ENCODE measurements at places on chromosomes 6 and 20.

DNA sequence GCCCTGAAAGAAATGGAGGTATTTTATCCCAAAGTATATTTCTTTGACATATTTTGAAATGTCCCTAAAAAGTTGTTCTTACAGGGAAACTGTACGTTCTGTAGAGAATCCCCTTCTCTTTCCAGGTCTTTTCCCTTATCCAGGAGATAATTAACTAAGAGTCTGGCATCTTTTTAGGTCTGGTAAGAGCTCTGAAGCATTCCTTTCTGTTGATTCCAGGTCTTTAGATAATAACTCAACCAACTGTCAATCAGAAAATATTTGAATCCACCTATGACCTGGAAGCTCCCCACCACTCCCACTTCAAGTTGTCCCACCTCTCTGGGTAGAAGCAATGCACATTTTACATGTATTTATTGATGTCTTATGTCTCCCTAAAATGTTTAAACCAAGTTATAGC, 26.0 kb upstream of the CENPW start:
- no peak for DNase-seq

GRCh38 chr6:125528621-125529041, 220.8 kb upstream of the HEY2 start:
- DNase-seq: no peak

- no peak for DNase-seq
Observed at GRCh38 chr20:46713957-46714834, 4.7 kb downstream of the SLC2A10 start.

GRCh38 chr20:56345911-56346310, 12.9 kb upstream of the FAM210B start:
- no peak for DNase-seq

DNA sequence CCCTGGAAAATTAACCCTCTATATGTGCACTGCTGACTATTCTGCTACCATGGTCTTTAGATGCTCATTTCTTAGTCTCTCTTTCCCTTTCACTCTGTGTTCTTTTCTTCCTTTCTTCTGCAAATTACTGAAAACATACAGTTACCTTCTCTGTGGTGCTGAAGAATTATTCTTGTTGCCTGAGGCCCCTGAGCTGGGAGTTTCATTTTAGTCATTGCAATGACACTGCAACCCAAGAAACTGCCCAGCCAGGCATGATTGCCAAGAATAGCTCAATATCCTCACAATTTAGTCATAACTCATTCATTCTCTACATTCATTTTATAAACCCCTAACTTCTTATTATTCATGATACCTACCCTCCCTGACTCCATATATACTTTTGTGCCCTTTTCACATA, 245.8 kb upstream of the RAB32 start:
- DNase-seq: no peak

- DNase-seq: no peak
Observed at GRCh38 chr20:48621376-48622078, 206.3 kb downstream of the PREX1 start.

- DNase-seq: no peak
Observed at GRCh38 chr6:99350573-99350972, 1.1 kb upstream of the FAXC start.

- DNase-seq: no peak
Observed at GRCh38 chr20:34065260-34065659, 46.8 kb downstream of the EIF2S2 start.

GRCh38 chr6:106614592-106615257, 14.6 kb downstream of the RTN4IP1 start:
- DNase-seq: no peak

- no peak for DNase-seq
Observed at GRCh38 chr20:32945710-32946221, 58.5 kb downstream of the SUN5 start.

DNA sequence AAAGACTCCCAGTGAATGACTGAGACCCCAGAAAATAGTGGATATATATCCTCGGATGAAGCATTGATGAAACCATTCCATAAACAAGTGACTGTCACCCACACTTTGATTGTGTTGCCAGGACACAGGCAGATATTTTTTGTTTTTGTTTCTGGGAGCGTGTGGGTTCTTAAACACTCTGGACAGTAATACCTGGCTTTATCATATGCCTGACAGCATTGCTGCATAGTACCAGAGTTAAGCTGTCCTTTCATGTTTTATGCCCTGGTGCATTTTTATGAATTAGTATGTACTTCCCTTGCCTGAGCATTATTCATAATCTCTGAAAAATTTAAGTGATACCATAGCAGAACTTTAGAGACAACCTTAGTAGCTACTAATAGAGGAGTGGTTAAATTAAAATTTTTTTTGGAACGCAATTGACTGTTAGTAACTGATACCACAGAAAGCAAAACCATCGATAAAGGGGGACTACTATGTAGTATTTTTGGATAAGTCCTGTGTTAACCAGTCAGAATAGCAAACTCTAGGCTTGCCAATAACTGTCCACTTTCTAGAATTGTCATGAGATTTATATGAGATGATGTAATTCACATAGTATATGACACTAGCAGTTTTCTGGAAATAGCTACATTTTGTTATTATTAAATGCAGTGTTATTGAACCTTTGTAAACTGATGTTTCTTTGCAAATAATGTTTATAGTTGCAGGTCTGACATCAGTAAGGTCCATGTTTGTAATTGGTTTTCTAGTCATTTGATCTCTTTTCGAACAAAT, 30.4 kb downstream of the SENP6 start:
- DNase-seq: no peak

GRCh38 chr20:47396762-47397476, 40.4 kb upstream of the ZMYND8 start:
- DNase-seq: no peak

GRCh38 chr20:58146081-58146745, 82.2 kb downstream of the ANKRD60 start:
- DNase-seq: no peak

- DNase-seq: no peak
Observed at GRCh38 chr20:53741726-53742028, 148.0 kb upstream of the ZNF217 start.

DNA sequence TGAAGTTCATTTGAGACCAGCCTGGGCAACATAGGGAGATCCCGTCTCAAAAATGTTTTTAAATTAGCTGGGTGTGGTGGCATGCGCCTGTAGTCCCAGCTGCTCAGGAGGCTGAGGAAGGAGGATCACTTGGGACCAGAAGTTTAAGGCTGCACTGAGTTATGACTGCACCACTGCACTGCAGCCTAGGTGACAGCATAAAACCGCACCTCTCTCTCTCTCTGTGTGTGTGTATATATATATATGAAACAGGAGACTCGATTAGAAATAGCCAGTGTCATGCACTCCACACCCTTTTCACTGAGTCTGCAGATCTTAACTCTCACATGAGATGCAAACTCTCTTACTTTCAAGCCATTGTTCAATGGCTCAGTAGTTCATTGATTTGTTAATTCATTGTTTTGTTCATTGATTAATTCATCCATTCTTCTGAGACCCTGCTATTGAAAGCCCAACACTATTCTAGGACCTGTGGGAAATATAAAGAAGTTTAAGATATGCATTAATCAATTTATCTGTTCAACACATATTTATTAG, 52.4 kb upstream of the MRPS10 start:
- DNase-seq: no peak

DNA sequence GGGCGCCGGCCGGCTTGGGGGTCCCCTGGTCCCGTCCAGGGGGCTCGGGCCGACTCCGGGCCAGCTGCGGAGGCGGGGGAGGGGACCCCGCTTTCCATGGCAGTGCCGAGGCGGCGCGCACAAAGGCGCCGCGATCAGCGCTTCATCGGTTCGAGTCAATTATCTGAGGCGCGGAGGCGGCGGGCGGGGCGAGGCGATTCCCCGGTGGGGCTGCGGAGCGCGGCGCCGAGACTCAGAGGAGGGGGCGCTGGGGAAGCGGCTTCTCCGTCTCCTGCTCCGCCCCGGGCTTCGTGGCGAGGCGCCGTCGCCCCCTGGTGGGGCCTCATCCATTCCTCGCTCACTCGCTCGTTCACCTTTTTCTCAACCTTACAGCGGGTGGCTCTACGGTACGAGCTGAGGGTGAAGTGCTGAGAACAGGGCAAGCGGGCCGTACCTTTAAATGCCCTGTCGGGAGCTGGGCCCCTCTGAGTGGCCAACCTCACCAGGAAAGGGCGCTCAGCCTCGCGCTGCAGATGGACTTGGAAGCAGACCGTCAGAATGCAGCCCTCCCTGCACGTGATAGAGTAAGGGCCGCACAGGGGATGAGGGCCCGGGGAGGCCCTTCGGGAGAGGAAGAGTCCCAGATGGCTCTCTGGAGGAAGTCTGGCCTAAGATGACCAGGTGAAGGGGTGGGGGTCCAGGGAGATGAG, 39.9 kb downstream of the SLC52A3 start:
- DNase-seq: no peak

DNA sequence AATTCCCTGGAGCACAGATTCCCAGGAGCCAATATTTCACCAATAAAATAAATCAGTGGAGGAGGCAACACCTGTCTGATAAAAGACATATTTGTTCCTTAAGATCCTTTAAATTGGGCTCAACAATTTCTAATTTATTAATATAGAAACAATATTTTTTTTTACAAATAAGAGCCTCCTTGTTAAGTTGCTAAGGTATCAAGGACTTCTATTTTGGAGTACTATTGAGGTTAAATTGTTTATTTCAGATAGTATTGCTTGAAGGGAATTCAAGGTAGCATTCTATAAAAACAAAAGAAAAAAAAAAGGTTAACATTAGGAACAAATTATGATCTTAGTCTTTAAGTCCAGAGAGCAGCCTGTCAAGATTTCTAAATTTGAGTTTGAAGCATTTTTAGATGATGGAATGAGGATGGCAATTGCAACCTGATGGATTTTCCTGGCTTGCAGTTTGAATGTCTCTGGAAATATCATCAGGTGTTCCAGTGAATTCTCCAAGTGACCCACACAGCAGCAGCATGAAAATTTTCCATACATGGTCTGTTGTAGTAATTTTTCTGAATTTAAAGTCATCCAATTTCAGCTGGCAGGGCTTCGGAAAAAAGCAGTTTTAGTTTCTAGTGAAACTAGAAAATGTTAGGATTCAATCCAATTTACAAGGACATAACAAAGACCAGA, 19.3 kb upstream of the NCR2 start:
- DNase-seq: no peak

- no peak for DNase-seq
Observed at GRCh38 chr6:79377888-79378348, 143.4 kb upstream of the HMGN3 start.

DNA sequence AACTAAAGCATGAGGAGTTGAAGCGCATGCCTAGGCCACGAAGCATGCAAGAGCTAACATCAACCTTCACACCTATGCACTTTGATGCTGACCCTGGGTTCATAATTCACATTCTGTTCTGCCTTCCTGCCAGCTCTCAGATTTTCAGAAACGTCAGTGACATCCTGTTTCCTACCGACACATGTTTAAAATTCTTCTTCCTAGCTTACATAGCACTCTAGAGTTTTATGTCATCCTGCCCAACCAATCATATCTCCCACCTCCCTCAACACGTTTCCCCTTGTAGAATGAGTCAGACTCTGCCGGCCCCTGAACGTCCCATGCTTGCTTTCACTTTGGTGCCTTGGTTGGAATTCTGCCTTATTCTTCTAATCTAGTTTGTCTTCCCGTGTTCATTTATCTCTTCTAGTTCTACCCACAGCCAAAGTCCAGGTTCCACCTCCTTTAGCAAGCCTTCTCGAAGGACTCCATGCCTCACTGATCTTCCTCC, 97.2 kb upstream of the MAP7 start:
- no peak for DNase-seq

DNA sequence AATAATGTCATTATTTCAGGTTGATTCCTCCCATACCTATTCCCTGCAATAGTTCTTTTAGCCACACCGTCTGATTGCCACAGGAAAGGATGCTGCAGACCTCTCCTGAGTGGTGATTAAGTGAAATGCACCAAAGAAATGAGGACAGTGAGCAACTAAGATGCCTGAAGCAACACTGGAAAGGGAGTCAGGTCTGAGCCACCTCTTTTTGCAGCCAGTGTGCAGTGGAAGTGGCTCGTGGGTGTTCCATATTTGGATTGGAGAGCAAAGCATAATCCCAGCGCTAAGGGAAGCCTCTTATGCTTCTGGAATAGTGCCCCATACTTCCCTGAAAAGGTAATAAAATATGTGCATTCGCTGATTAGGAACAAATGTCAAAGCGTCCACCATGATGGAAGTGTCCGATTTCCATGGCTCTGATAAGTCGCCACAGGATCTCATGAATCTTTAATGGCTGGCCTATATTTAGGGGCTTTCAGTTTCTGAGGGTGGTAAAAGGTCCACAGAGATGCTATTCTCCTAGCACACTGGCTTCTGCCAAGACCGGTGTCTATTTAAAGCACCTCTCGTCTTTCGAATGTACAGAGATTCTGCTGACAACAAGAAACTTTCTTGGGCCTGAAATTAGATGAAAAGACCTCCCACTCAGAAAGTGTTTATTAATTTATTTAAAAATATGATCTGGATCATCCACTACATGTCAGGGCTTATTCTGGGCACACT, 253.9 kb downstream of the SLC24A3 start:
- DNase-seq: no peak

DNA sequence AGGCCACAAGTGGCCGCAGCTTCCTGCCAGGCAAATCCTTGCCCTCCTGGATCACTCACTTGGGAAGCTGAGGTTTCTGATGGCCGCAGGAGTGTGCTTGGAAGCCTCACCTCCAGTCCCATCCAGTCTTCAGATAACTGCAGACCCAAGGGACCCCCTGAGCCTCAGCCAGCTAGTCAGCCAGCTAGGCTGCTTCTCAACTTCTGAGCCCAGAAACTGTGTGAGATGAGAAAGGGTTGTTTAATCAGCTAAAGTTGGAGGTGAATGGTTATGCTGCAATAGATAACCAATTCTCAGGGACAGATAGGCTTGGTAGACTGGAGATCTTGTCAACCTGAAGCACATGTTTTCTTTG, 96.9 kb downstream of the THBS2 start:
- no peak for DNase-seq

- no peak for DNase-seq
Observed at GRCh38 chr6:45610832-45611231, 233.1 kb upstream of the SUPT3H start.

GRCh38 chr6:149079911-149080491, 237.5 kb upstream of the TAB2 start:
- no peak for DNase-seq

GRCh38 chr20:40525351-40525750, 163.7 kb downstream of the MAFB start:
- no peak for DNase-seq
